ENCODE measurements at places on chromosomes 3 and 15.

GRCh38 chr3:107683447-107683846 is 160.7 kb downstream of the BBX start:
- DNase-seq, result no peak

DNA sequence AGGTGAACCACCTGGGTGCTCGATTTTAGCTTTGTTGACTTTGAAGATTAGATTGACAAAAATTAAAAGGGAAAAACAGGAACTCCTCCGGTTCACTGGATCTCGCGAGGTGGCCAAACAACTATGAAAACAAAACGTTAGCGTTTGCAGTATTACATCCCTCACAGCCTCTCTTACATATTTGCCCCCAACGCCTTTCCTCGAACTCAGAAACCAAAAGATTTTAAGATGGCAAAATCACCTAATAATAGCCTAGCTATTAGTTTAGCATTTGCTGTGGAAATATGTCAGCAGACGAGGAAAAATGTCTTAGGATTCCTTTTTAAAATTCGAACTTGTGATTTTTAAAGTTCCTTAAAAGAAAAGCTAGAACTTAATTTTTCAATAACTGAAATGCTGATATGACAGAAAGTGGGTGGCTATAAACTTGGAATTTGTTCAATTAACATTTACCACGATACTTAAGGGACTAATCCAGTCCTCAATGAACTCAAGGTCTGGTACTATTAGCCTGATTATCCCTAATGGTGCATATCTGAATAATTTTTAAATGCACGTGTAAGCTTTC is 491 bp upstream of the SENP7 start:
- DNase-seq, result no peak

- DNase-seq, result no peak
Measured at GRCh38 chr3:141992512-141992911, 116.1 kb downstream of the ATP1B3 start.

DNA sequence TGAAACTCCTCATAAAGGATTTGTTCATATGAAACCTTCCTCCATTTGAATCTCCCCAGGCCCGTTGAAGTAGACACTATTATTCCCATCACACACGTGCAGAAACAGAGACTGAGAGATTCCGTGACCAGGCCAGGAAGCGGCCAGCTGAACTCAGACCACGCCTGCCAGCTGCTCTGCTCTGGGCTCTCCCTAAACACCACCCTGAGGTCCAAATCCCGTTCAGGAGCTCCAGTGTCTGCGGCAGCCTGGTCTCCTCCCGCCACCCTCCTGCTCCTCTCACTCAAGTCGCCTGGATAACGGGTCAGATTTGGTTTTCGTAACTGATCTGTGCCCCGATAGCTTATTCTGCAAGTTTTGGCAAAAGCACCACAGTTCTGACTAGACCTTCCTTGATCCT is 53.6 kb upstream of the SNRPA1 start:
- DNase-seq, result no peak

GRCh38 chr3:194386066-194386465 is 13.0 kb downstream of the GP5 start:
- no peak for DNase-seq

- DNase-seq, result no peak
Measured at GRCh38 chr3:63791974-63792373, 27.1 kb upstream of the C3orf49 start.

DNA sequence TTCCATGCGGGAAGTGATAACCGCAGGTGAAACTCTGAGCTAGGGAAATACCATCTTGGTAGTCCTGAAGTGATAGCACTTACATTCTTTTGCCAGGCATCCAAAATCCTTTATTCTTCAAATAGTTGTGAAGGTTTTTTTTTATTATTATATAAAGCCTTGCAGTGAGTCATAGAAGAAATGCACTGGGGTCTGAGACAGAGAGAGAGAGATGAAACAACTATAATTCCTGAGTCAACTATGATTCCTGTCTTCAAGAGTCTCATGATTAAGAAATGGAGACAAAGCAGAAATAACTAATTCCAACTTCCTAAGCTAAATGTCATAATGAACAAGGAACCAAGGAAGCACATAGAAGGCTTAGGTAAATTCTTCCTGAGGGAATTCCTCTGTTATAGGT is 495.6 kb downstream of the LPP start:
- no peak for DNase-seq

DNA sequence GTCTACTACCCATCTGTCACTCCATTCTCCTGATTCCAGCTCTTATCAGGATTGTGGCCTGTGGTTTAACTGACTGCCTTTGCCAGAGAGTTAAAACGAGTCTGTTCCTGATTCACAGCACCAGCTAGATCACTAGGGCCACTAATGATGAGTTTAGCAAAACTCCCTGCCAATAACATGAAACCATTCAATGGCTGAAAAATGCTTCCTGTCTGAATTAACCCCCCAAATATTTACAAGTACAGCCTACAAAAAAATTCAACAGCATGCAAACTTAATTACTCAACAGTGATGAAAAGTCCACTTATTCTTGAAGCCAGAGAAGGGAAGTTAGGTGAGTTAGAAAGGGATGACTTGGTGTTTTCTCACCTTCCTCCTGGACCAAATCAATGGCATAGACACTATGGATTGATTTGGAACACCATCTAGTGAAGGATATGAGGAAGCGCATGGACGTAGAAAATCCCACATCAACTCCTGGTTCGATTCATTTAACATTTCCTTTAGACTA is 141.4 kb downstream of the TGFBR2 start:
- no peak for DNase-seq
